ENCODE measurements at places on chromosomes 11 and 22. TPM values are rescaled to one million over a fixed set of nuclear protein-coding genes. Genes with fewer than 3 reads are reported as not detected.

The ST3GAL4 gene
- total RNA-seq: 45.4 TPM

The OR8U1 gene
- not detected for total RNA-seq

The FIBIN gene
- total RNA-seq: 6.8 TPM

The GRM5 gene
- total RNA-seq: not detected

The MYRF gene
- 2.1 TPM for total RNA-seq

The ZMAT5 gene
- 21.6 TPM for total RNA-seq

DNA sequence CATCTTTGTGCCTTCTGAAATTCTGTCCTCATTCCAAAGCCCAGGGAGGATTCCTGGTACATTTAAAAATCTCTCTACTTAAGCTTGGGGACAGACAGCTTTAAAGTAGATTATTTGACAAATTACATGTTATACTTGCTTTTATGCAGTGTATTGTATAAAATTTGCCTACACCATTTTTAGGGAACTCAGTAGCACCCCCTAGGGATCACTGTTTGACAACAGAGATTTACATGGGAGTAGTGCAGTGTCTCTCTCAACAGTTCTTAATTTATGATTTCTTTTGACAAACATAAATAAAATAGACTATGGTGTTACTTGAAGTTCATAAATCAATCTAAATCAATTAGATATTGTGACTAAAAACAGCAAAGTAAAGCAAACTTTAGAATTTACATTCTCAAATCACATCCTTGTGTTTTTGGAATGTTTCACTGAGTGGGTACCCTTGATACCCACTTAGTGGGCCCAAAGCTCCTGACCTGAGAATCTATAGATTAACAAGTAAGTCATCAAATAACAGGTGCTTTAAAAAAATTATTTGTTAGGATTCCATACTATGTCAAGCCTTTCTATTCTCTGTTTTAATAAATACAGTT is 428.8 kb downstream of the DYNC2H1 start:
- no peak for DNase-seq

DNA sequence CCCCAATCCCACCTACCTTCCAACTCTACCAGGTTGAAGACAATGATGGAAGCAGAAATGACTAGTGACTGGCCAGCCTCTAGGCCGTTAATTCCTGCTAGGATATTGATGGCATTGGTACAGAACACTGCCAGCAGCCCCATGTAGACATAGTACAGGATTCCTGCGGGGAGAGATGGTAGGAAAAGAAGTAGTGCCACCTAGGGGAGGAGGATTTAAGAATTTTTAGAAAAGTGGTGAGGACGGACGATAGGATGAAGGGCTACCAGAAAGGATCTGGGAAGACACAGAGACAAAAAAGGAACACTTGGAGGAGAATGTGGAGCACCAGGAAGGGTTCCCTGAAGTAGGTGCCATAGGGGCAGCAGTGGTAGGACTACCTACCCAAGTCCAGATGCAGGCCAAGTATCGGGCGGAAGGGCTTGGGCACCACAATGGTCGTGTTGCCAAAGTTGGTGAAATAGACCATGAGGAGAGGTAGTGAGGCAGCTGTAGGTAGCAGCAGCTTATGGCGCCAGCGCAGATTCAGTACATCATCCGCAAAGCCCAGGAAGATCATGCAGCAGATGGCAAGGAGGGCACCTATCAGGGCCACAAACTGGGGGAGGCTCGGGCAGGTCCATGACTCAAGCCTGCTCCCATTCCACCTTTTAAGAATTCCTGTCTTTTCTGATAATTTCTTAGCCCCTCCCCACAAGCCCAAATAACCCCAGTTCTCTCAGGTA is 1.2 kb downstream of the DPAGT1 start:
- DNase-seq: no peak

DNA sequence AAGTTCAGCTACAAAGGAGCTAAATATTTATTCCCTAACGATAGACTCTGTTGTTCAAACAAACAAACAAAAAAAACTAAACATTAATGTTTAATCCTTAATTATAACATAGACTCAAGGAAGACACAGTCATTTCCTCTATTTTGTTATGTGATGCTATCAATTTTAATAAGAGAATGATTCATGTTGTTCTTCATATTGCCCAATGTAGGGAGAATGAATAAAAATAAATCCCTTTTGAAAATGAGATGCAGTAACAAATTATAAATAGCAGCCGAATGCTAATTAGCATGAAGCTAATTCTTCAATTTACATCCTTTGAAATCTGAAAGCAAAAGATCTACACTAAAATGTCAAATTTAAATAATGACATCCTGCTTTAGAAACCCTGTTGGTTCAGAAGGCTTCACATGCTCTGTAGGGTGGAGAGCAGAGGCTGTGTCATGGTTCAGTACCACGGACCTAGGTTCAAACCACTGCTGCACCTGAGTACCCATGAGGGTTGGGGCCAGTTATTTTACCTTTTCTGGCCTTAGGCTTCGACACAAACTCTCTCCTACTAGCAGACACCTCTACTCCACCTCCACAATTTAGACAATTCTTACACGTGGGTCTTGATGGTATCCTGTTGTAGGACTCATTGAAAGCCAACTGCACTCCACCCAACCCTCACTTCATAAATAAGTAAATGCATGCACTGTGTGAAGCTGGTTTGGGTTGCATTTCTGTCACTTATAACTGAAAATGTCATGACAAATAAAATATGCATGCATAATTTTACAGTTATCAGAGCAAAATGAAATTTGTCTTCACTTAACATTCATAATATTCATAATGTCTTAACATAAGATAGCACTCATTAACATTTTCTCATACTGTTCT is 89.0 kb downstream of the RRAS2 start:
- DNase-seq: no peak

DNA sequence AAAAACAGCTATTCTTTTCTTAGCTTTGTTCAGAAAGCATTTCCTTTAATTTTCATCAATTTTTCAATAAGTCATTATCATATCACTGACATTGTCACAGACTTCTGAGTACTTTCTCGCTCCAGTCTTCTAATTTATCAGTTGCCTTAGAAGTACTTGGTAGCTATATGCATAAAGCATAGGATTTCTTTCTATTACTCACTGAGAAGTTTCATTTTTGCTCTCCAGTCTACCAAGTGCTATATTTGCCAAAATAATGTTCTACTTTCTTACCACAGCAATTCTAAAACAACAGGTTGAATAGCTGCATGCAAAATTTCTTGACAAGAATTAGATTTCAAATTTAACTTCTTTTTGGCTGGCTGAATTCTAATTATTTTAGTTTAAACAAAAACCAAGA is 116.3 kb downstream of the STK33 start:
- no peak for DNase-seq

- DNase-seq: no peak
These were observed 2.0 kb upstream of the B3GAT1 start for GRCh38 chr11:134413826-134414731.

- DNase-seq: no peak
These were observed 24.1 kb upstream of the CHKA start for GRCh38 chr11:68145120-68145866.

DNA sequence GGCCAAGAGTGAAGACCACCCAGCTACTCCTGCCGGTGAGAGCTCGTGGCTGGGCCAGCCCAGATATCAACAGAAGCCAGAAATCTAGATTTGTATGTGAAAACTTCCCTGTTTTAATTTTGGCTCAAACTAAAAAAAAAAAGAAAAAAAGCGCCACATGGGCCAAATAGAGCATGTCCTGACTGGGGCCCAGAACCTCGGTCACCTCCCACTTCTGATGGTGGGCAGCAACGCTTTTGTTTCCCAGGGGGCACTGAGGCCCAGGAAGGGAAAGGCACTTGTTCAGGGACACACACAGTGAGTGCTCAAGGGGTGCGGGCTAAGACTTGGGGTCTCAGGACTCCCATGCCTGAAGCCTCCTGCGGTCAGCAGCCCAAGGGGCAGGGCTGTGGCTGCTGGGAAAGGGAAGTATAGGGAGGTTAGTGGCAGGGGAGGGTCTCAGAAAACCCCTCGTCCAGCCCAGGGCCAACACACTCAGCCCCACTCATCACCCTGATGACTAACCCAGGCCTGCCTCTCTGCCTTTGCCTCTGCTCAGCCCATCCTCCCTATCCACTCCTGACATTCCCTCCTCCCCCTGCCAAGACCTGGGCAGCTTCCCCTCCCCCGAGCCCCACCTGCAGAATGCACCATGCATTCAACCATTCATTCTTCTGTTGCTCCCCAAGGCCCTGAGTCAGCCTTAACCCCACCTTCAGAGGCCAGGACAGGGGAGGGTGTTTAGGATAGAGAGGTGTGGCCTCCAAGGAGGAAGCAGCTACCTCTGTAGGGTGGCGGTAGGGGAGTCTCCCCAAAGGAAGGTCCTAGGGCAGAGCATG is 30.0 kb upstream of the TCF20 start:
- no peak for DNase-seq

GRCh38 chr22:35538801-35539321 is 1.8 kb upstream of the RASD2 start:
- DNase-seq: no peak

DNA sequence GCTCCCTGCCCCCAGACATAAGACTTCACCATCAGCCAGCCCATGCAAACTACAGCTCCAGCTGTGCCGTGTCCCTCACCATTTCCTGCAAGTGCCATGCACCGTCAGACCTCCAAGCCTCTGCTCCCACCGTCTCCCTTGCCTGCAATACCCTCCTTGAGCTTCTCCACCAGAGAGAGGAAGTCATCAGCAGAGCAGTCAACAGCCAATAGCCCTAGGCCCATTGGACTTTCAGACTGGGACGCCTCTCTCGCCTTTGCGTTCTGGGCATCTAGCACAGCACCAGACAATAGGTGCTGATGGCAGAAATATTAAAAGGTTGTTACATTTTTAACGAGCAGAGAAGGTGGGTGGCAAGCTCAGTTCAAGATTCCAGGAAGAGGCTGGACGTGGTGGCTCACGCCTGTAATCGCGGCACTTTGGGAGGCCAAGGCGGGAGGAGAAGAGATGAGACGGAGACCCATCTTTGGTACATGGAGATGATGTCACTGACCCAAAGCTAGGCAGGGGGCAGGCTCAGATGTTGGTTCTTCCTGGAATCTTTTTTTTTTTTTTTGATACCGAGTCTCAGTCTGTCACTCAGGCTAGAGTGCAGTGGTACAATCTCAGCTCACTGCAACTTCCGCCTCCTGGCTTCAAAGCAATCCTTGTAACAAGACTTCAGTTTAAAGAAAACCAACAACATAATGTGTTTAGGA is 31.9 kb downstream of the SCGB1A1 start:
- no peak for DNase-seq

DNA sequence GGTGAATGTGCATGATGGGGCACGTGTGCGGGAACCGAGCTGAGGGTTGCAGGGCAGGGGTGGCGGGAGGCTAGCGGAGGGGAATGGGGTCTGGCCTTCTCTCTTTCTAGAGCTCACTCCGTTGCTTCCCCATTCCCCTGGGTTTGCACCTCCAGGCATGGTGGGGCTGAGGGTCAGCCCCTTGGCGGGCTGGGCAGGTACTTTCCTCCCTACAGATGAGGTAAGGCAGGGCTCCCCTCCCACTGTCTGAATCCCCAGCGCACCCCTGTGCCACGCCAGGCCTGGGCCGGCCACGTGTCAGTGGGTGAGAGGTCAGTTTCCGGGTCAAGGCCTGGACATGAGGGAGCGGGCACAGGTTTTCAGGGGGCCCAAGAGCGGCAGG is 8.9 kb downstream of the SUSD2 start:
- peak; percentile 28 for DNase-seq

GRCh38 chr11:46594374-46594700 is 514 bp upstream of the AMBRA1 start:
- no peak for DNase-seq

Measured in left ventricle myocardium superior (tissue), 1 donor.